Mucosa of descending colon (tissue), 3 donors: ENCODE measurements at places on chromosomes 16 and 17. TPM values are rescaled to one million over a fixed set of nuclear protein-coding genes. Genes with fewer than 3 reads are reported as not detected.
A peak's percentile ranks its signal among the peaks of the same experiment; 100 is the strongest.

GRCh38 chr16:9965079-9965478 lies 217.1 kb downstream of the GRIN2A start:
- no peak for DNase-seq

- DNase-seq, result peak; percentile 52
These were observed 88.0 kb upstream of the CBX4 start for GRCh38 chr17:79927136-79927661.

GRCh38 chr16:27165576-27165975 lies 37.8 kb upstream of the KDM8 start:
- DNase-seq, result no peak

GRCh38 chr16:4385066-4385788 lies 13.6 kb downstream of the VASN start:
- DNase-seq, result no peak

GRCh38 chr16:53159781-53160436 lies 105.1 kb downstream of the CHD9 start:
- DNase-seq, result no peak

KRT17 gene
- 0.76 TPM for total RNA-seq

SLC16A13 gene
- total RNA-seq, result 7.3 TPM

- DNase-seq, result no peak
These were observed 150.2 kb upstream of the GSE1 start for GRCh38 chr16:85462714-85463611.
